ENCODE measurements at places on chromosomes 1 and 21.
A peak's percentile ranks its signal among the peaks of the same experiment; 100 is the strongest.

DNA sequence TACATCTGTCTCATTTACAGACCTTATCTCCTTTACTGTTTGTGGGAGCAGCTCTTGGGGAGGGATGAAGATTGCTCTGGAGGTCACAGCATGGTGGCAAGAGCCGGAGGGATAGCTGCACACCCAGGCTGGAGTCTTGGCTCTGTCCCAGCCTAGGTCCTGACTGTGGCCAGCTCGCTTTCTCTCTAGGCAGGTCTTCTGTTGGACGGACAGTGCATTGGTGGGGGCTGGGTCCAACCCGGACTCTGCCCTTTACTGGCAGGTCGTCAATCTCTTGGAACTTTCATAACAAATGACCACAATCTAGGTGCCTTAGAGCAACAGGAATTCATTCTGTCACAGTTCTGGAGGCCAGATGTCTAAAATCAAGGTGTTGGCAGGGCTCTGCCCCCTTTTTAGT, 319.8 kb upstream of the C1orf174 start:
- no peak for DNase-seq

- DNase-seq, result no peak
These were observed 63.8 kb downstream of the IARS2 start for GRCh38 chr1:220157738-220158137.

- no peak for DNase-seq
These were observed 52.4 kb upstream of the GPR157 start for GRCh38 chr1:9181176-9181906.

GRCh38 chr1:39408641-39409054, 82.8 kb upstream of the BMP8A start:
- DNase-seq, result peak; percentile 93

- no peak for DNase-seq
These were observed 22.6 kb upstream of the RABGAP1L start for GRCh38 chr1:174136714-174137113.

DNA sequence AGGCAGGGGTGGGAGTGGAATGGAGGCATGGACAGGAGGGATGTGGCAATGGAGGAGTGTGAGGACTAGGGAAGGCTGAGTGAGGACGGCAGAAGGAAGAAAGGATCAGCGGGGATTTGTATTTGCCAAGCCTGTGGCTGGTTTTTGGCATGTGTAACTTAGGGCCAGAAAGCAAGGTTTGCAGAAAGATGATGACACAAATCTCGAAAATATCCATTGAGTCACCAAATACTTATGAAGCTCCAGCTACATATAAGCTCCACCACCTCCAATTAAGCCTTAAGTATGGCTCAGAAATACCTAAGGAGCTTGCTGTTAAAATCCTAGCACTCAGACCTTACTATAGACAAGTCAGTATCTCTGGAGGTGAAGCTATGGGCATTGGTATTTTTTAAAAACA, 90.1 kb downstream of the OMA1 start:
- peak; percentile 73 for DNase-seq

DNA sequence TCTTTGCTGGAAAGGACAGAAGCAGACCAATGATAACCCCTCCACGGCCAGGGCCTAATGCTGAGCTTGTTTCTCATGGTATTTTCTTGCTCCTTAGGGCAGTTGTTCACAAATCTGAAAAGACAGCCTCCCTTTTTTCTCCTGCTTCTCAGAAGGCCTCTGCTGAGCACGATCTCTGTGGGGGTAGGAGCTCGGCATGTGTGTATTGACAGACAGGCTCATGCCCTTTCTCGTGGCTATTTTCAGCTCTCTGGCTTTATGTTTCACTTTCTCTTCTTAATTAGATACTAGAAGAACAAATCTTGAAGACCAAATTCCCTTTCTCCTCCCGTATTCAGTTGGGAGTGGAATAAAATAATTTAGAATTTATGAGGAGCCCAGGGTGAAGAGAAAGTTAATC, 768 bp upstream of the RIIAD1 start:
- DNase-seq, result no peak

- DNase-seq, result no peak
These were observed 78.3 kb downstream of the LRRC8C start for GRCh38 chr1:89711140-89711778.

DNA sequence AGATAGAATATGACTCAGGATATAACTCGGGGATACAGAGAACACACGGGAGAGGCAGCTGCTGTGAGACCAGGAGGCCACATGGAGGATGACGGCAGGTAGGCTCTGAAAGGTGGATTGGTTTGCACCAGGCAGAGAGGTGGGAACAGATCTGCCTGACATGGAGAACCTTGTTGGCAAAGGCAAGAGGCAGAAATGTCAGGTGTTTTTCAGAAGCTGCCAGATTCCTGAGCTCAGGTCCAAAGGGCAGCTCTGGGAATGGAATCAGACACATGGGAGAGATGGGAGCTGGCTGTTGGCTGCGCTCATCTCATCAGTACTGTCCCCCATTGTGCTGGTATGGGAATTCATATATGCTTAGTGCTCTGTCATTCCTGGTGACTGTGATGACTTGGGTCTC, 19.2 kb downstream of the SYT6 start:
- DNase-seq, result no peak

DNA sequence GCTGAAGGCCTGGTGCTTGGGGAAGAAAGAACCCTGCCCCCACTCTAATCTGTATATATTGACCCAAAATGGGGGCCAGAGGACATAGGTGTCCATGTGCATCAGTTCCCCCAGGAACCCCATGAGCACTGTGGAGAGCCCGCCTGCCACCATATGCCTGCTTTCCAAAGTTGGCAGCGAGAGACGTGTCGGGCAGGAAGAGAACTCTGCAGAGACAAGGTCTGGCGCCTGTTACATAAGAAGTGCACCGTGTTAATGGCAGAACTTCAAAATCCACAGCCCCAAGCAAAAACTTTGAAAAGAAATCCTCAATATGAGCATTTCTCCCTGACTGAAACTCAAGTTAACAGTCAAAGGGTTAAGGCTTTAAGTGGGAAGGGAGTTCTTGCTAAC, 8.0 kb downstream of the CTNNBIP1 start:
- DNase-seq, result no peak

DNA sequence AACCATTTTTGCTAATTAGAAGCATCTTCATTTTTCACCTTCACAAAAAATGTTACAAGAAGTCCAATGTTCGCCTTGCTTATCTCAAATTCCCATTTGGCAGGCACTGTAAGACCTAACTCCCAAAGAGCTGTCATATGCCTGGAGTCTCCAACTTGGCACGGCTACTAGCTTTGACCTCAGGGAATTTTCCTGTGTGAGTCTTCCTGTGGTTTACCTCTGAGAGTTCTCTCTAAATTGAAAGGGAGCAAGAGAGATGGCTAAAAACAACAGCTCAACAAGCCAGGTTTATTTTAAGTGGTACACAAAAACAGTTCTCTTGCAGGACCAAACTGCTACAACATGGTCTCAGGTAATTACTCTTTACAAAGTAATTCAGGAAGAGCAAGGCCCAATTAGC, 756.0 kb upstream of the ADGRL2 start:
- no peak for DNase-seq

- DNase-seq, result peak; percentile 57
These were observed 85.0 kb upstream of the KCNJ15 start for GRCh38 chr21:38171723-38172344.

DNA sequence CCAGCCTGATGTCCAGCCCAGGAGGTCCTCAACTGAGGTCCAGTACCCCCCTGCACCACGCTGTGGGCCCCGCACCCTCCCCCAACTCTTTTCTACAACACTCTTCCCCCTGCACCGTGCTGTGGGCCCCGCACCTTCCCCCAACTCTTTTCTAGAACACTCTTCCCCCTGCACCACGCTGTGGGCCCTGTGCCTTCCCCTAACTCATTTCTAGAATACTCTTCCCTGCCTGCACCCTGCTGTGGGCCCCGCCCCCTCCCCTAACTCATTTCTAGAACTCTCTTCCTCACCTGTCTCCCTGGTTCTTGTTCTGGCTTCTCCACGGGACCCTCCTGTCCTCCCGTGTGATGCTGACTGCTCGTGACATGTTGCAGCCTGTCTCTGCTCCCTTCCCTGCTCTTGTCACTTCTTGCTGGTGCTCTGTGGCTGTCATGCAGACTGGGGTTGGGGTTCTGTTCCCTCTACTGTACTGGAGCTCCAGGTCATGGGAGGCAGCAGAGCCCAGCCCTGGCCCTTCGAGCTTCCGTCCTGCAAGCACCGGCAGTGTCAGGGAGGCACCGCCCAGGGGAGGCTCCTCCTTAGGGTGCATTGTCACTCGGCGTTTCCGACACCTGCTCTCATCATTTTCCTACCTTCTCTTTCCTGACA, 160.1 kb upstream of the COL6A1 start:
- no peak for DNase-seq

All from fibroblast of skin of left quadriceps (primary cell).